ENCODE measurements at places on chromosomes 7 and 10.
A peak's percentile ranks its signal among the peaks of the same experiment; 100 is the strongest.

- DNase-seq = no peak
These were observed 1.4 kb downstream of the LANCL2 start for GRCh38 chr7:55366461-55367070.

DNA sequence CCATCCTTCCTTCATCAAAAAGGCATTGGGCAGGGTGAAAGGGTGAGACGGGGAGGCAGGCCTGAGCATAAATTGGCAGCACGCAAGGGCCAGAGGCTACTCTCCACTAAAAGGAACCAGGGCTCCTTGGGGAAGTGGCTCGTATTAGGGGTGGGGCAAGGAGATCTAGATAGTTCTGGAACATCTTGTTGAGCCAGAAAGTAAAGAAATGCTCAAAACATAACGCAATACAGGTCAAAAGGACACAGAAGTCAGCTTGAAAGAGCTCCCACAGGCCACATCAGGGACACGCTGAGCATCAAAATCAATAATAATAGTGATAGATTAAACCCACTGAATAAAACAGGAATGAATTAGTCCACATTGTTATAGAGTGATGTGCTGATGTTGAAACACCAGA is 203.1 kb downstream of the ELMO1 start:
- DNase-seq = no peak

GRCh38 chr7:2451171-2452073 is 24.8 kb downstream of the GRIFIN start:
- peak; percentile 88 for DNase-seq

DNA sequence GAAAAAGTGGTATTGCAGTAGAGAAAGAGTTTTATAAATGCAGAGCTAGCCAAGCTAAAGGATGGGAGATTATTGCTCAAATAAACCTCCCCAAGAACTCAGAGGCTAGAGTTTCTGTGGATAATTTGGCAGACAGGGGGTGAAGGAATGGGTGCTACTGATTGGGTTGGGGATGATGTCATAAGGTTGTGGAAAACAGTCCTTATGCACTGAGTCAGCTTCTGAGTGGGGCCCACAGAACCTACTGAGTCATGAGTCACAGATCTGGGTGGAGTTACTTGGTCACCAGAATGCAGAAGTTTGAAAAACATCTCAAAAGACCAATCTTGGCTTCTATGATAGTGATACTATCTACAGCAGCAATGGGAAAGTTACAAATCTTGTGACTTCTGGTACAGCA is 1146.7 kb downstream of the TYW1 start:
- DNase-seq = no peak

DNA sequence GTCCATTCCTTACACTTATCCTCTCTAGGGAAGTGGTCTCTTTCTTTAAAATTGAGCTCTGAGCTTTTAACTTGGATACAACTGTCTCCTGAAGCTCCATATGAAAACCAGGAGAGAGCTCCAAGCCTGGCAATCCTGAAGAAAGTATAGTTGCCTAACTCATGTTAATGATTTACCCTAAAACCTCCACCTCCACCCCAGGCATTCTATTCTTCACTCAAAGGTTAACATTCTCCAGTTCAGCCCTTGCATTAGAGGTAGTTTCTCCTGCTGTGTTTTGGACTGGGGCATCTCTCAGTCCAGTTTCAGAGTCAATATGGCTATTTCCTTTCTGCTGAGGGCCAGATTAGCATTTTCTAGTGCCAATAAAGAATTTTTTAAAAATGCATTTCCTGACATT is 195.5 kb downstream of the SLC25A13 start:
- no peak for DNase-seq

DNA sequence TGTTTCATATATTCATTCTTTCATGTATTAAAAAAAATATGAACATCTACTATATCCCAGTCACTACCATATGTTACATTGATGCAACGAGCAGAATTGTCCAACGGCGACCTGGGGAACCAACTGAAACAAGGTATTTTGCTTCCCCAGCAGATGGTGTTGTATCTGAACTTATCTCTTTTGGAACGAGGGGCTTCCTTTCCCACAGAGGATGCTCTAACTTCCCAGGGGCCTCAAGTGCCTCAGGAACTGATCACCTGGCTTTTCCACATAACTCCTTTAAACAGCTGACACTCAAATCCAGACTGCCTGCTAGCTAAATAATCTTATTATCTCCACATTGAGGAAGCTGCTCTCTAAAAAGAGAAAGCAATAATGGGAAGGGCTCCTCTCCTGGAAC is 259.3 kb downstream of the HTR7 start:
- DNase-seq = no peak

DNA sequence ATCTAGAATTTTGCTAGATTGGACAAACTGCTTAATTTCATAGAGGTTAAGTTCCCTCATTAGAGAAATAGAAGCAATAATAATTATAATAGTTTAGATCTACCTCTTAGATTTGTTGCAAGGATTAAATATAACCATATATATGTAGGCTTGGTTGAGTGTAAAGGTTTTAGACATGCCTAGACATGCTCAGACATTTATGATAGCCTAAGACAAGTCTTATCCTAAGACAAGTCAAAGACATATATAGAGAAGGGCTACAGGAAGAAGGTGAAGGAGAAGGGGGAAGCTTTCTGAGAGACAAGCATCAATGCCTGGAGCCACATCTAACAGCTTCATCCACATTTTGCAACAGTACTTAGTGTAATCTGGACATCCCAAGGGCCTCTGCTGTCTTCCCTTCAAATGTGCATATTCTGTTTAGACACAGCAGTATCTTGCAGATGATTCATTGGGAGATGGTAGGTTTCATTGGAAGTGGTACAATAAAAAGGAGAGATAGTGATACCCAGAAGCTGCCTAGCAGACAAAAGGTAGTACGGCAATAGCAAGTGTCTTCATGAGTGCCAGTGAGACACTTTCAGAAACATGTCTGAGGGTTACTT is 146.5 kb downstream of the HGF start:
- no peak for DNase-seq

- no peak for DNase-seq
These were observed 161.5 kb downstream of the FGFR2 start for GRCh38 chr10:121436630-121437341.

DNA sequence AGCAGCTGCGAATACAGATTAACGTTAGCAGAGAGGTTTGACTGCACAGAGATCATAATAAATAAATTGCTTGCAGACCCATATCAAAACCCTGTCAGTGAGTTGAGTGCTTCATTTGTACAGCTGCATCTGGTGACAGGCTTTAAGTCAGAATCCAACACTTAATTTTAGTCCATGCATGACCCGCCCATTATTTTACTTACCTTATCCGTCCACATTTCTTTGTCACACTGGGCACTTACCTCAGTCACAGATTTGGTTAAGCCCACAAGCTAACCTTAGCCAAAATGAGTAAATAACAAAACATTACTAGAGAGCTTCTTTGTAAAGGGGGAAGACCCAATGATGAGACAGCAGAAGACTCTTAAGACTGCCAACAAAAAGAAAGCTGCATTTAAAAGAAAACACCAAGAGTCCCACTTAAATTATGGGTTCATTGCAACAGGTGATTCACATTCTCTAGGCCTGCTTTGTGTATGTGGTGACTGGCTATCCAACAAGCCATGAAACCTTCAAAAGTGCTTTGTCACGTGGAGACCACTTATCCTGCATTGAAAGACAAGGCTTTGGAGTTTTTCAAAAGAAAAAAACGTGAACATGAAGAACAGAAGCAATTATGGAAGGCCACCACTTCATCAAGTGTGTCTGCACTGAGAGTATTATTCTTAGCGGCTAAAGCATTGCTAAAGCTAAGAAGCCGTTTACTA is 32.2 kb downstream of the PHTF2 start:
- no peak for DNase-seq

DNA sequence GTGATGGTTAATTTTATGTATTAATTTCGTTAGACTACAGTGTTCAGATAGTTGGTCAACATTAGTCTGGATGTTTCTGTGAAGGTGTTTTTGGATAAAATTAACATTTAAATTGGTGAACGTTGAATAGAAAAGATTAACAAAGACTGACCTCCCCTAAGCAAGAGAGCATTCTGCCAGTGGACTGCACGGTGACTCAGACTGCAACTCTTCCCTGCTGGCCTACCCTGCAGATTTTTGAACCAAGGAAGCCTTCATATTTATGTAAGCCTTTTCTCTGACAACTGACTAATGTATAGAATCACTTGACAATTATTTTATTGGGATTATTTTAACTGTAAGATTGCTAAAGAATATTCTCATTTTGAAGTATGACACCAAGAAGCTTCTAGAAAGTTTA is 7.9 kb upstream of the ZNF248 start:
- DNase-seq = no peak

DNA sequence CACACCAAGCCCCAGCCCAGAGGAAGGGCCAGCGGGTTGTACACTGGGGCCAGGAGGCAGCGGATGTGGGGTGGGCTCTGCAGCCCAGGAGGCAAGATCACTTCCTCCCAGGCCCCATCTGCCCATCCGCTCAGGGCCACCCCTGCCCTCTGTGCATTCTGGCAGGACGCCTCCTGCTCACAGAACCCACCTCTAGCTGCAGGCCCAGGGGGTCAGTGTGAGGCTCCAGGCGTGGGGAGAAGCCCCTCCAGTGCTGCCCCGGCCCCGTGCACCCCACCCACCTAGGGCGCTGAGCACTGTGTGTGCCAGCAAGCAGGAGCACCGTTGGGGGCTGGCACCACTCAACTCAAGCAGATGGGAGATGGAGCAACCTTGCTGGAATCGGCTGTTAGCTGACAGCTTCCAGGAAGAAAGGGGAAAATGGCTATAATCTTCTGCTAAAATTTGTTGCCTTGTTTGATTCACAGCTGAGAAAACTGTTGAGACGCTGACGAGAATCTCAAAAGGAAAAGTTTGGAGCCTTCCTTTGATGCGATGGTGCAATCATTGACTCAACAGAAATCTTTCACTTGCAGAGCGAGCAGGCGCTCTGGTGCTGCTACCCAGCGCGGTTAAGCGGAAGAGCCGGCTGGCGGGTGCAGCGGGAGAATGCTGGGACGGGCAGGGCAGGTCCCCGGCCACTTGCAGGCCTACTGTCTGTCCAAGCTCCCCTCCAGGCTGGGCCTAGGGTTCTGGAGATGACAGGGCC is 276.1 kb downstream of the ELFN1 start:
- no peak for DNase-seq

- no peak for DNase-seq
These were observed 25.5 kb downstream of the LDB3 start for GRCh38 chr10:86693721-86694369.

GRCh38 chr7:117259615-117260014 is 63.2 kb downstream of the WNT2 start:
- DNase-seq = no peak

GRCh38 chr10:12768156-12769100 is 233.1 kb downstream of the CCDC3 start:
- DNase-seq = no peak

- no peak for DNase-seq
These were observed 349.4 kb downstream of the GATA3 start for GRCh38 chr10:8403711-8404371.

GRCh38 chr7:42833411-42833810 is 78.5 kb downstream of the C7orf25 start:
- no peak for DNase-seq

- DNase-seq = peak; percentile 28
These were observed 284.5 kb upstream of the SEMA3D start for GRCh38 chr7:85471307-85471706.

GRCh38 chr7:121202834-121203233 is 126.0 kb upstream of the WNT16 start:
- no peak for DNase-seq

DNA sequence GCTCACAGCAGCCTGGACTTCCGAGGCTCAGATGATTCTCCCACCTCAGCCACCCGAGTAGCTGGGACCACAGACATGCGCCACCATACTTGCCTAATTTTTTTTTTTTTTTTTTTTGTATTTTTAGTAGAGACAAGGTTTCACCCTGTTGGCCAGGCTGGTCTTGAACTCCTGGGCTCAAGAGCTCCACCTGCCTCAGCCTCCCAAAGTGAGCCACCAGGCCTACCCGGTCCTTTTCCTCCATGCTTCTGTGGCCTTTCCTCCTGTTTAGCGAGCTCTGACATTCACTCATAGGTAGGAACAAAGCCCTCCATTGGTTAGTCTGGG is 50.1 kb upstream of the SRPK2 start:
- DNase-seq = no peak

- no peak for DNase-seq
These were observed 300 bp downstream of the ARHGAP21 start for GRCh38 chr10:24723386-24723787.

GRCh38 chr7:156445997-156446761 is 194.4 kb upstream of the RNF32 start:
- no peak for DNase-seq

- no peak for DNase-seq
These were observed 1120.7 kb downstream of the GATA3 start for GRCh38 chr10:9175200-9175599.

- DNase-seq = no peak
These were observed 40.8 kb downstream of the GNA12 start for GRCh38 chr7:2803342-2803692.

GRCh38 chr7:157021871-157022680 is 11.6 kb upstream of the MNX1 start:
- DNase-seq = no peak

GRCh38 chr10:42973870-42974692 is 102.8 kb upstream of the RET start:
- no peak for DNase-seq

- DNase-seq = no peak
These were observed 54.1 kb downstream of the MTERF1 start for GRCh38 chr7:91826377-91826776.

- no peak for DNase-seq
These were observed at the start of gene PRSS1 for GRCh38 chr7:142749218-142749993. PRSS1 (plus strand) TSS chr7:142749472; CDS start chr7:142749485, 13 bp downstream.

DNA sequence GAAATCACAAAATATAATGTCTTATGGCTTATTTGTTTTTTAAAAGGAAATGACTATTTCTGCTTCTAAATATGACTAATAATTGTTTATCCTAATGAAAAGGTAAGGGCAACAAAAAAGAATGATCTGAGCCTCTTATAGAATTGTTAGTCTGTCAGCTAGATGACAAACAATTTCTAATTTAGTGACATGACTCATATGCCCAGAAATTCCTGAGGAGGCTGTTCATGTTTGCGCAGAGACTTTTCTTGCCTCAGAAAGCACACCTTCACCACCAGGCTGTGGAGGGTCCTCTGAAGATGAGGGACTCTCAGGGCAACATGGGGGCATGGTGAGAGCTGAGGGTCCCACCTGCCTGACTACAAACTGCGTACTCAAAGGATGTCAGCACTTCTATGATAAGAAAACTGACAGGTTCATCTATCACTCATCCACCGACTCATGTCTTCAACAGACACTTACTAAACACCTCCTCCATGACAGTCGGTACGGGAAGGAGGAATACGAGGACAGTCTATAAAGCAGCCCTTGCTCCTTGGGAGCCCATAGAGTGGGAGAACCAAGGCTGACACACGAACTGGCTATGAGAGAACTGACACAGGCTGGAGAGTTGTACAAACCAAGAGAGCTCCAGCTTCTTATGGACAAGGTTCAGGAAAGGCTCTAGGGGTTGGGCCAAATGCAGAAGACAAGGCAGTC is 102.0 kb downstream of the PKD1L1 start:
- DNase-seq = peak; percentile 59

DNA sequence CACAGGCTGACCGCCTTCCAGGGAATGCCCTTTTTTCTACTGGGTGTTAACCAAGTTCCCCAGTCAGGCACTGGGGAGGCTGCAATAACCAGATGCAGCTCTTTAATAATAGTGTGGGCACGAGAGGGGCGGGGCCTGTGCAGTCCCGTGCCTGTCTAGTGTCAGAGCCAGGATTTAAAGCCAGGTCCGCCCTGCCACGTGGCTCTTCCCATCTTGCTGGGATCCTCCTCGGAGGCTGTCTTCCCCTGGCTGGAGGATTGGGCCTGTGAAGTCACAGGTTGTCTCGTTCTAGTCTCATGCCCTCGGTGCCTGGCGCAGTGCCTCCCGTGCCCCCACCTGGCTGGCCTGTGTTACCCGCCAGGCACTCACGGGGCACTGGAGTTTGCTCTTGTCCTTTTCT is 25.2 kb downstream of the TMEM120A start:
- no peak for DNase-seq
